ENCODE measurements at places on chromosomes 5 and 9.

DNA sequence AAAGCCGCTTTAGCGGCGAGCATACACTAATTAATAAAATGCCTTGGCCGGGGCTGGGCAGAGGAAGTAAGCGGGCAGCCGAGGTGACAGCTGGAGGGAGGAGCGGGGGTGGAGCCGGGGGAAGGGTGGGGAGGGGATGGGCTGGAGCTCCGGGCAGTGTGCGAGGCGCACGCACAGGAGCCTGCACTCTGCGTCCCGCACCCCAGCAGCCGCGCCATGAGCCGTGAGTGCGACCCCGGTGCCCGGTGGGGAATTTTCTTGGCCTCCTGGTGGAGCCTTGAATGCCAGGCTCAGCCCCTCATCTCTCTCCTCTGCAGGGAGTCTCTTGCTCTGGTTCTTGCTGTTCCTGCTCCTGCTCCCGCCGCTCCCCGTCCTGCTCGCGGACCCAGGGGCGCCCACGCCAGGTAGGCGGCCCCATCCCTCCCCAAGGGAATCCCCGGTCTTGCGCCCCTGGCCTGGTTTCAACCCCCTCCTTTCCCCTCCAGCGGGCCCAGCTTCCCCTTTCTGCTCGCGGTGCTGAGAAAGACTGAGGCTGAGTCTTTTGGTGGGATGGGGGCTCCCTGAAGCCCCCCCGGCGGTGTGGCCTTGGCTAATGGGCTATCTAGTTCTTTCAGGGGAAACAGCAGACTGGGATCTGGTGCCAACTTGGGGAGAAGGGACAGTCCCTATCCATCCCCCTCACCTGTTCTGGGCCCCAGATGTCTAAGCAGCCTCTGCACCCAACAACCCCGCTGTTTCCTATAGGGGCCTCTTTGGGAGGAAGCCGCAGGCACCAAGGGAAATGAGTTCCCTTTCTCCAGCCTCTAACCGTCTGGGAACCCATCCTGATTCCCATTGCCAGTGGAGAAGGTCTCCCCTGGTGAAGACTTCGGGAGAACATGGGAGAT is at the start of gene PTGS1:
Gene PTGS1, plus strand, starts transcription at position 156 of the 887 bp plus-strand sequence. Its CDS starts 61 bp downstream, at position 217.
- no peak for DNase-seq

DNA sequence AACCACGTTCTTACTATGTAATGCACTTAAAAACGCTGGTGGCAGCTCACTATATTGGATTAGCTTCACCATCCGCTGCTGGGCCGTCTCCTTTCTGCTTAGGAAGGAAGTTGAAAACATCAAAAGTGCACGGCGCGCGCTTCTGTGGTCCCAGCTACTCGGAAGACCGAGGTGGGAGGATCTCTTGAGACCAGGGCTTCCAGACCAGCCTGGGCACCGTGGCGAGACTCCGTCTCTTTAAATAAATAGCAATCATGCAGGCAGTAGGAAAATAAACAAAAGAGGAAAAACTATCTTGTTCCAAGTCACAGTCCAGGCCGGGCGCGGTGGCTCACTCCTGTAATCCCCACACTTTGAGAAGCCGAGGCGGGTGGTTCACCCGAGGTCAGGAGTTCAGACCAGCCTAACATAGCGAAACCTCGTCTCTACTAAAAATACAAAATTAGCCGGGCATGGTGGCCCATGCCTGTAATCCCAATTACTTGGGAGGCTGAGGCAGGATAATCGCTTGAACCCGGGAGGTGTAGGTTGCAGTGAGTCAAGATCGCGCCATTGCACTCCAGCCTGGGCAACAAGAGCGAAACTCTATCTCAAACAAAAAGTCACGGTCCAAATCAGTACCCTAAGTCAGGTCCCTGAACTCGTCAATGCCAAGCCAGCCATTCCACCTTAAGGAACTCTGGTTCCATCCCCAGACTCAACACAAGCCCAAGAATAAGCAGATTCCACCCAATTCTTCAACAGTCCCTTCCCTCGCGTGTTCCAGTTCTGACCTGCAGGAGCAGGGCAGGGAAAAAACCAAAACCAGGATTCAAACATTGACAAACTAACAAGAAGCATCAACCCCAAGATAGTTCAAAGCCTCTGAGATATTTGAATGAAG is 1.0 kb upstream of the GOLGA1 start:
- peak; percentile 54 for DNase-seq

GRCh38 chr5:39449591-39449990 is 24.8 kb upstream of the DAB2 start:
- no peak for DNase-seq

GRCh38 chr5:37724395-37725125 is 115.3 kb downstream of the GDNF start:
- DNase-seq, result no peak

DNA sequence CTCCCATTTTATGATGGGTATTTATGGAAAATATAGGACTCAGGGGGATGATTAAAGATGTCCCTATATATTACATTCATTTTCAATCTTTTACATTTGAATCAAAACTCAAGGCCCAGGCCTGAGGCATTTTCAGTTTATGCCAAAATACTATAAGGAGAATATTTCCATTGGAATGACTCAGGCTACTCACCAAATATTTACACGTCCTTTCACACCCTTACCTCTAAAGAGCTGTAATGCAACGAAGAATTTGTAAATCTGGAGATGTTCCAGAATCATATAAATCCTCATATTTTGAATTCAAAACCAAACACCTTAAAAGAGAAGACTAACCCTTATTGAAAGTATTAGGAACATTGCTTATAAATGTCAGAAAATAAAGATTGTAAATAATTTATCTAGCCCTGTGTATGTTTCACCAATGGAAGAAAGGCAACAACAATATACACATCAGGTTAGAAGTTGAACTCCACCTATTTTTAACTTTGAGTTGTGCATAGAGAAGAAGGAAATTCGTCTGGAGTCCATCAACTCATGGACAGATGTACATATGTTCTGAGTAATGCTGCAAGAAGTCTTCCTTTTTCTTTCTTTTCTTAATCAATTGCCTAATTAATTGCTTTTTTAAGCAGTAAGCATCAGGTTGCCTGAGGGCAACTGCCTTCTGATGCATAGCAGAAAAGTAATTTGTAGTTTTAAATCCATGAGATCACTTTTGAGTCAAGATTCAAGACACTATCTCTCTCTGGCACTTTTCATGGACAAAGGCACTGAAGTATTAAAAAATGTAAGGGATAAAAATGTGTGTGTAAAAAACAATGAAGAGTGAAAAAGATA is 579.3 kb upstream of the RGMB start:
- no peak for DNase-seq

DNA sequence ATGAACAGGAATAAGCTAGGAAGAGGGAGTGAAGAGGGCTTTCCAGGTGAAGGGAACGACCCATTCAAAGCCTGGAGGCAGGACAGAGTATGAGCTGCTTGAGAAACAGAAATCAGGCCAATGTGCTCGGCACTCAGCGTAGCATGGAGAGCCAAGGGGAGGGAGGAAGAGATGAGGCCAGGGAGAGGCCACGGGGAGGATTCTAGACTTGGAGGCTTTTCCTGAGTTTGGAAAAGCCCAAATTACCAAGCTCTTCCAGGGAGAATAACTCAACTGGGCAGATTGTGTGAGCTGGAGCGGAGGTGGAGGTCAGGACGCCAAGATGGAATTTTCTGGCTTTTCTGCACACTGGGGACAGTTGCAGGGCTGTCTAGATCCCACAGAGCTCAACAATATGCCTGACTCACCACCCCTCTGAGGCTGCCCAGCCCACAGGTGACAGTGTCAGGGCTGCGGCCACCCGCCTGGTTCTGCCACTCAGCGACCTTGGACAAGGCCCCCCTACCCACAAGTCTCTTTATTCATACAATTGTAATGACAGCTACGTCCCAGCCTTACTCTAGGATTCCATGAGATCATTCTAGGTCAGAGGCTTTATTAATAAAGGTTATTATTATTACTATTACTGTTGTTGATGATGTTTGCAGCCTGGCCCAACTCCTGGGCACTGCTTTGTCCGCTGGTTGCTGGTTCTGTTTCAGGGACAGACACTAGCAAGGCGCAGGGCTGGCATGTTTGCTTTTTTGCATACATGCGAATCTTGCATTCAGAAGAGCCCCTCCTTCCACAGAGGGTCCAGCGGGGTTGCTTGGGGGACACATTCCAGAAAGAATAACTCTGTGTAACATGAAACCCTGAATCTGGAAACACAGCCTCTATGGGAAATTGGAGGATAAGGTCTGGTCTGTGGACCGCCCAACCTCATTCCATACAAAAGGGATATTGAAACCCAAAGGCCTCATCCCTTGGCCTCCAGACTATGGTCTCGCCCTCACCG is 9.4 kb upstream of the LMX1B start:
- no peak for DNase-seq

DNA sequence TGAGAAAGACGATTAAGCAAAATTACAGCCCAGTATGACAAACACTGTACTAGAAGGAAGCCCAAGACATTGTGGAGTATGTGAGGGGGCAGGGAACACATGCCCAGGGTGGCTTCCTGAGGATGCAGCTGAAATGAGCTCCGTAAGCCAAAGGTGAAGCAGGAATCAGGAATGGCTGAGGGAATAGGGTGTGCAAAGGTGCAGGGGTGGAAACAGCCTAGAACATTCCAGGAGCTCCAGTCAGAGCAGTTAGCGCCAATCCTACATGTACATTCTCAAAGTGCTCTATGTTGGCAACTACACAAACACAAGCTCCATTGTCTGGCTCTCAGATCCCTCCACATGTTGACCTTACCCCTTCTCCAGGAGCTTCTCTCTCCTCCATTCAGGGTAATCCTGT is 257.9 kb downstream of the MAN2A1 start:
- no peak for DNase-seq

GRCh38 chr9:4937446-4937845 is 47.6 kb upstream of the JAK2 start:
- no peak for DNase-seq

- DNase-seq, result no peak
Observed at GRCh38 chr5:1220831-1221230, 4.3 kb upstream of the SLC6A18 start.

DNA sequence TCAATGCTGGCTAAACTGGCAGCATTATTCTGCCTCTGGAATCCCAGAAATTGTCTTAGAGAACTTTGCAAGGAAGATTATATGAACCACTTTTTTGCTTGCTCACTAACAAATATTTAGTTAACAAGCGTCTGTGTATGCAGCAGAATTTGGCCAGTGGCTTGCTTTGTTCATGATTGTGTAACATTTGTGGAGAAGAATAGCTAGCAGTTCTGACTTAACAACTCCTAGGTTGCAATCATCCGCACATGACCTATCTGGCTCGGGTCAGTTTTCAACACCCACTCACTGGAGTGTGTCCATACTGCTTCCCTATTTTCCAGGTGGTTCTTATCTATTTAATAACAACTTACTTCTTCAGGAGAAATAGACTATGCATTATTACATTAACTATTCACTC is 98.5 kb downstream of the SNX18 start:
- no peak for DNase-seq

DNA sequence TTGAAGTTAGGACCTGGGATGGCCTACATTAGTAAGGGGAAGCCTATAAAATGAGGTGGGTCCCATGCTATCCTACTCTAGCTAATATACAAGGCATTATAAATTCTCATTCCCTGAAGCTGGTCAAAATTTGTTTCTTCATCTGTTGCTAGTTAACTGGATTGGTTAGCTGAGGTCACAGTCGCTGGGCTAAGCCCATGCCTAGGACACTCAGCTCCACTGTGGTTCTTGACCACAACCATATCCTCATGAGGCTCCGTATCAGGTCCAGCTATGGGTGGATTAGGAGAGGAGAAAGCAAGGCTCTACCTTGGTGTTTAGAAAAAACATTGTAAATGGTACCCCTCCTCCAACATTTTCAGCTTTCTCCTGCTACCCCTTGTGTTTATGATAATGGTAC is 52.8 kb upstream of the RAI14 start:
- no peak for DNase-seq
